ENCODE measurements at places on chromosomes 13 and 19.

GRCh38 chr13:25181597-25181996, 9.5 kb upstream of the AMER2 start:
- no peak for DNase-seq

- DNase-seq: no peak
Observed at GRCh38 chr19:45643927-45644771, 5.0 kb upstream of the EML2 start.

GRCh38 chr13:44159633-44160279, 213.9 kb upstream of the SERP2 start:
- no peak for DNase-seq

- no peak for DNase-seq
Observed at GRCh38 chr19:53311044-53311443, 22.5 kb upstream of the ZNF845 start.

- DNase-seq: no peak
Observed at GRCh38 chr13:32443111-32443510, 15.2 kb upstream of the N4BP2L1 start.

- DNase-seq: no peak
Observed at GRCh38 chr13:24284889-24285565, 24.4 kb upstream of the C1QTNF9 start.

- DNase-seq: no peak
Observed at GRCh38 chr19:19403373-19403901, 2.0 kb upstream of the GATAD2A start.

DNA sequence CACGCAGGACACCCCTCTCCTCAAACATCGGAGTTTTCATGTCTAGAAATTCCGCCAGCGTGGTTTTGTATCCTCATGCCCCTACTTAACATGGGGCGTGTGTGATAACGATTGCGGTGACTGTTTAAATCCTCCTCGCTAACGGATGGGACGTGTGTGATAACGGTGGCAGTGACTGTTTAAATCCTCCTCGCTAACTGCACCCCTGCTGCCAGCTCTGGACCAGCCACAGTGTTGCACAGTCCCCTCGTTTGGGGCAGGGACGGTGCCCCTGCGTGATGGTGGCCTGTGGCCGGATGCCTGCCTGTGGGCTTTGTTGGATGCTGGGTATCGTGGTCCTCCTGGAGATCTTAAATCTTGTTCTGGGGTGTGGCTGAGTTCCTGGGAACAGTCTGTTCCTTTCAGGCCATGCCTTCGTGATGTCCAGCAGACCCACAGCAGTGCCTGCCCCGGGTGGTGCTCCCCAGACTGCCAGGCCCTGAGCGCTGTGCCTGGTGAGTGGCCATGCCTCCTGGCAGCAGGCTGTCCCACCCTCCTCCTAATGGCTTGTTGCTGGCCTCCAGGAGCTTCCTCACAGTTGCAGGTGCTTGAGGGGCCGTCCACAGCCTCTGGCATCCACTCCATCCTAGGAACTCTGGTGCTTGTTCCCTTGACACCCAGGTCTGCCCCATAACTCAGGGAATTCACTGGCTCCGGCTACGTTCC, 122.5 kb upstream of the MCF2L start:
- no peak for DNase-seq

GRCh38 chr19:807627-808422, 10.6 kb downstream of the PTBP1 start:
- DNase-seq: no peak

DNA sequence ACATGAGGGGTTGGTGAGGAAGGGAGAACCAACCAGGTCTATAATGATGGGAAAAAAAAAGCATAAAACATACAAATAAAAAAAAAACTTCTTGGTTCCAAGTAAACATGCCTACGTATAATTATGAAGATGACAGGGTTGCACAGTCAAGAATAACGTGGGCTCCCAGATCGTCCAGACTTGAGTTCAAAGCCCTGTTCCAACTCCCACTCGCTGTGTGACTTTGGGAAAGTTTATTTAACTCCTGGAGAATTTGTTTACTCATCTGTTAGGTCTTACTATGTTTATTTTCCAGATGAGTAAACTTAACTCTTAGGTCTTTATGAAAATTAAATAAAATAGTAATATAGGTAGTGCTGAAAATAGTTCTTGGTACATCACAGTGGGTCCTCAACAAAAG, 13.8 kb downstream of the STARD13 start:
- no peak for DNase-seq

- DNase-seq: no peak
Observed at GRCh38 chr13:72093262-72093661, 226.3 kb upstream of the DACH1 start.

DNA sequence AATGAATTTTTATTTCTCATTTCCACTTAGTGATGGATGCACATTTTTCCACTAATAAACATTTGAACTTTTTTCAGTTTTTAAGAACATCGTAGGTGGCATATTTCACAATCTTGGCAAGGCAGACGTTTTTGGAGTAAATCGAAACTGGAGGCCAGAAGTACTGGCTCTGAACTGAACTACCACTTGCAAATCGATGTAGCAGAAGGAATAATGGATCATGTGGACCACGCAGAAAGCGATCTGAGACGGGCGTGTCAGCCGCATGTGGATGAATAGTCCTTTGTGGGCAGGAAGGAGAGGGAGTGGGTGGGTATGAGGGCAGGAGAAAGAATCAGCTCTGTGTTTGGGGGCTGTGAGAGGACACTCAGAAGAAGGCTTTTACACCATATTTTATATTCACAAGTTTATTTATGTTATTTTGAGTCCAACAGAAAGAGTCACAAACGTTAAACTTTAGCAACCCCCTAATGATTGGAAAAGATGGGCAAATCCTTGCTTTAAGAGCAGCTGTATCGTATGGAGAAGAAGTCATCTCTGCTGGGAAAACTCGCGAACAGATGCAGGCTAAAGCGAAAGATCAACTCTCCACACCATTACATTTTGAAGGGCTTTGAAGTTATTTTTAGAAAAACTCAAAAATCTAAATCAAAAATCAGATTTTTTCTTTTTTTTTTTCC, 90.5 kb downstream of the COL4A2 start:
- peak; percentile 76 for DNase-seq

GRCh38 chr13:76349700-76350099, 536.5 kb downstream of the KCTD12 start:
- peak; percentile 32 for DNase-seq

DNA sequence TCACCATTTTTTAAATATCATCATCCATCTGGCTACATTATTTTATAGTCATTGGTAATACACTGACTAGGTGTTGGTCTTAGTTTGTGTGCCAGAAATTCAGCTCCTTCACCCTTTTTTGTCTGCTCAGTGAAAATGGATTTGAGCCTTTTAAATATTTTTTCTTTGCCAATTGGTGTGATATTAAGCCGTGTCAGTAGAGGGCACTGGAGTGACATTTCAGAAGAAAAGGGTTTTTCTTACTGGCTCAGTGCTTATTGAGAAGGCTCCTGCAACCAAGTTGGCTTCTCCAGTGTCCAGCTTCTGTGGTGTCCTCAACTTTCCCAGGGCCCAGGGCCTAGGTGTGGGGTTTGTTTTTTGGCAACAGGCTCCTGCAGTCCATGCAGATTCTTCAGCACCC, 546.6 kb downstream of the DACH1 start:
- DNase-seq: no peak

GRCh38 chr19:12543855-12544254, 7.4 kb downstream of the ZNF564 start:
- no peak for DNase-seq

DNA sequence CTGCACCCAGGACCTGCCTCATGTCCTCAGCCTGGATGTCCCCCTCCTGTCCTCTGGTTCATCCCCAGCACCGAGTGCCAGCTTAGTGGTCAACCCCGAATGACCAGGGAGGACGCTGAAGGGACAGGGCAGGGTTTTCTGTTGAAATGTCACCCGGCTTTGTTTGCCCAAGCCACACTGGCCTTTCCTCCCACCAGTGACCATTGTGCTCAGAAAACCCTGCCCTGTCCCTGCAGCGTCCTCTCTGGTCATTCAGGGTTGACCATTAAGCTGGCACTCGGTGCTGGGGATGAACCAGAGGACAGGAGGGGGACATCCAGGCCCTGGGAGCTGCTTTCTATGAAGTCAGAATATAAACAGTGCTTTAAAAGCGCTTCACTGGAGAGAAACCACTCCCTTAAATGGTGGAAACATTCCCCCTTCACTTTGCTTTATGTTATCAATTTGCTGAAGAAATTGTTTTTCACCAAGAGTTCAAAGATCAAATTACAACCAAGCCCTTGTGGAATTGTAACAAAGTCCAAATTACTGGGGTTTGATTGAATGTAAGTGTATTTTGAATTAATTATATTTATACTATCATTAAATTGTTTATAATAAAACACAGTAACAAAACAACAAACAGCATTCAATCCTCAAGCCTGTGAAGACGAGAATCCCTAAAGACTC, 21.4 kb downstream of the CARS2 start:
- DNase-seq: no peak

- no peak for DNase-seq
Observed at GRCh38 chr13:51858433-51859247, 3.1 kb upstream of the CCDC70 start.

GRCh38 chr19:33669376-33669775, 47.6 kb downstream of the CHST8 start:
- DNase-seq: no peak

- DNase-seq: peak; percentile 92
Observed at GRCh38 chr19:44770550-44771257, 7.0 kb upstream of the CBLC start.

- no peak for DNase-seq
Observed at GRCh38 chr13:43787518-43787891, 733 bp upstream of the ENOX1 start.

- DNase-seq: no peak
Observed at GRCh38 chr19:49210108-49210900, 52.7 kb downstream of the TRPM4 start.

GRCh38 chr19:3369337-3370213, 3.2 kb downstream of the NFIC start:
- DNase-seq: no peak

- DNase-seq: no peak
Observed at GRCh38 chr13:90585392-90585791, 762.1 kb upstream of the MIR17HG start.

DNA sequence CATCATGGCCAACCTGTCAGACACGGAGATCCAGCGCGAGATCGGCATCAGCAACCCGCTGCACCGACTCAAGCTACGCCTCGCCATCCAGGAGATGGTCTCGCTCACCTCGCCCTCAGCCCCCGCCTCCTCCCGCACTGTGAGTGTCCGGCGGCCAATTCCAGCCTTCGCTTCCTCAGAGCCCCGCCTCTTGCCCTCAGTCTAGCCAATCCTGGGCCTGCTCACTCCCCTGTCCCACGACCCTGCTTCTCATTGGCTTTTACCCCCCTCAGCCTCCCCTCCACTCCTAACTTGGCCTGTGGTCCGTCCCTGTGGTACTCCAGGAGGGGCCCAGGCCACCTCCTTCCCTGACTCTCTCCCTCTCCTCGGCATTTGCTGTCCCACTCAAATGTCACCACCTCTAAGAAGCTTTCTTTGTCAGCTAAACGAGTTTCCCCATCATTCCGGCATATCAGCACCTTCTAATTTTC, 12.3 kb downstream of the HRC start:
- peak; percentile 75 for DNase-seq

- DNase-seq: no peak
Observed at GRCh38 chr19:46828484-46828883, 22.2 kb downstream of the AP2S1 start.

GRCh38 chr13:35833608-35834275, 297.4 kb downstream of the DCLK1 start:
- DNase-seq: no peak

DNA sequence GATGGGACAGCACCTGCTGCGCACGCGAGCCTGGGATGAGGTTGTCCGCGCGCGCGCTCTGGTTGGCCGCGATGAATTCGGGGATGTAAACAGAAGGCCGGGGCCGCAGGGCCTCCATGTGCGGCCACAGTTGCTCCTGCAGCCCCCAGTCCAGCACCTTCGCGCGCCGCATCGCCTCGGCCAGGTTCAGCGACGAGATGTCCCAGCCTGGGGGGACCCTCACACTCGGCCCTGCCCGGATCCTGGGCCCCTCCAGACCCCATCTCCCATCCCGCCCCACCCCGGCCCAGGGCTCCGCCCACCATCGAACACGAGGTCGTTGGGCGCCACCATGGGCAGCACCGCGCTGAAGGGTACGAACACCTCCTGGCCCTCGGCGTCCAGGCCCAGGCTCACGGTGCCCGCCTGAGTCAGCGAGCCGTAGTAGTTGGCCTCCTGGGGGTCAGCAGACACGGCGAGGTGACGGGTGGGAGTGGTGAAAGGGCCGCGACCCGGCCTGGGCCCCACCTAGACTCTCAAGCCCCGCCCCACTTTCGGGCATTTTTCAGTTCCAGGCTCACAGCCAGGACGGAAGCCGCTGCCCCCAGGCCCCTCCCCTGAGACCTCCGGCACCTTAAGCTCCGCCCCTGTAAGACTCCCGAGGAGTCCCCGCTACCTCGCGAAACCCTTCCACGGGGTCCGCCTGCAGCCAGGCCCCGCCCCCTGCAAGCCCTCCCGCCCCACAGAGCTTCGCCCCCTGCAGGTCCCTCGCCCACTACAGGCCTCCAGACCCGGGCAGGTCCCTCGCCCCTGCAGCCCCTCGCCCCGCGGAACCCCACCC, 1.1 kb downstream of the ISYNA1 start:
- no peak for DNase-seq

DNA sequence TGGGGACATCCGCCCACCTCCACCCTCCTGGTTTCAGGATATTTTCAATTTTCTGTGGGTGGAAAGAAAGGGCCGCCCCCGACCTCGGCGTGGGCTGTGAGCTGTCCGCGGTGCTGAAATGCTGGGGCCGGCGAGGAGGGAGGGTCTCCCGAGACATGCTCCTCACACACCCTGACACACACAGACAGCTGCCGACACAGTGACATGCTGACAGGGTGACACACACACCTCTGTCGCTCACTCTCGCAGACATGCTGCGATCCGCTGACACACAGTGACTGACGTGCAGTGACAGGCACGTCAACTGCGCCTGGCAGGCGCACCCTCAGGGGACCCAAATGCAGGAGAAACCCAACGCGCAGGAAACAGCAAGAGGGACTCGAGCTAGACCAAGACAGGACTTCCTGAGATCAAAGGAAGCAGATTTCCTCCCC, 25.1 kb upstream of the MEIS3 start:
- no peak for DNase-seq

GRCh38 chr13:40371531-40372125, 294.8 kb downstream of the FOXO1 start:
- DNase-seq: no peak

GRCh38 chr19:29245215-29245614, 32.3 kb upstream of the UQCRFS1 start:
- no peak for DNase-seq

DNA sequence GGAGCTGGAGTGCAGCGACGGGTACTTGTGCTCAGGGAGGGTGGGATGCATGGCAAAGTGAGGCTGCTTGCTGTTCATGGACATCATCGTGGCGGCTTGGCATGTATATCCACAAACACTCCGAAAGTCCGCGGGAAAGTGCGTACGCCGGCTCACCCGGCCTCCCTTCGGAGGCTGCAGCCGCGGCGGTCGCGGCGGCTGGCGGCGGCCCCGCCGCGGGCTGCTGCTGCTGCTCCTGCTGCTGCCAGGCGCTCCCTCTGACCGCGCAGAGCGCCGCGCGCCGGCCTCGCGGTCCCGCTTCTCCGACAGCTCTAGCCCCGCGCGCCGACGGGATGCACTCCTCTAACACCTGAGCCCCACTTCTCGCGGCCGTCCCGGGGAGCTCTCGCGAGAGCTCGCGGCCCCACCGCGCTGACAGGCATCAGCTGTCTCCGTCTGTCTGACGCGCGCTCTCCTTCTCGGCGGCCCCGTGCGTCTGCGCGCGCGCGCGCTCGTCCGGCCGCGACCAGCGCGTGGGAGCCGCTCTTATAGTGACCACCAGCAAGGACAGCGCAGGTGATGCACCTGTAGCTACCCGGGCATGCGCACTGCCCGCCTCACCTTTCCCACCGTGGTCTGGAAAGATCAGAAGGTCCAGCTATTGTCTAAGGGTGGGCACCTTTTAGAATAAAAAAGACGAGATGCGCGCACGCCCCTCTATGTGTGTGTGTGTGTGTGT, at the start of gene POU4F1:
Gene POU4F1, minus strand, starts transcription at position 313 of the 718 bp plus-strand sequence. Its CDS starts 226 bp downstream, at position 87.
- DNase-seq: no peak
